ENCODE measurements at places on chromosomes 13 and 19. TPM values are rescaled to one million over a fixed set of nuclear protein-coding genes. Genes with fewer than 3 reads are reported as not detected.
A peak's percentile ranks its signal among the peaks of the same experiment; 100 is the strongest.

The SIGLEC8 gene
- total RNA-seq: not detected

DNA sequence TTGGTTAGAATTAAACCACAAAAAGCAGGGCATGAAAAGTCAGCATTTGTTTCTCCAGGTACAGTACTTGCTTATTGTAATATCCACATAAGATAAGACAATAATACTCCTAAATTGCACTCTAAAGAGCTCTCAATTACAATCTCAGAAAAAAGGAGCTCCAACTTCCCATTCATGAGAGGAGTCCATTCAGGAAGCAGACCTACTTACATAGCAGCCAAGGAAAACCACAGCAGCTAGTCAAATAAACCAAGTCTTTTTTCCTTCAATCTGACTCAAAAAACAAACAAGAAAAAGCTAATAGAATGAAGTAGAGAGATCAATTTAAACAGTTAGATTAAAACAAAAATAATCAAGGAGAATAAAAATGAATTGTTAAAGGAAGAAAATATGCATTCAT lies 885.2 kb upstream of the SLITRK6 start:
- H3K27me3 ChIP-seq: no peaks in the 10 kb centered on the region
- no peak overlapping the region for H3K27ac ChIP-seq
- DNase-seq: no peak
- H3K4me3 ChIP-seq: no peak overlapping the region
- H3K4me1 ChIP-seq: no peaks in the 10 kb centered on the region

The PNMA8B gene
- 2.8 TPM for total RNA-seq

GRCh38 chr13:51729866-51730553 lies 74.0 kb downstream of the DHRS12 start:
- DNase-seq: peak; percentile 52
- peak overlapping the region; percentile 45 for H3K27ac ChIP-seq
- H3K36me3 ChIP-seq: no peaks in the 10 kb centered on the region
- H3K4me1 ChIP-seq: peaks cover 22% of the 10 kb centered on the region

Data from ovary (tissue), 10 donors.